CD4-positive, alpha-beta T cell treated with Interferon gamma for 1 hour (primary cell): ENCODE measurements at places on chromosomes 4 and X.

GRCh38 chr4:5003372-5003857, 15.8 kb downstream of the CYTL1 start:
- DNase-seq = no peak

- DNase-seq = no peak
Measured at GRCh38 chrX:2516623-2517022, 15.8 kb upstream of the DHRSX start.

DNA sequence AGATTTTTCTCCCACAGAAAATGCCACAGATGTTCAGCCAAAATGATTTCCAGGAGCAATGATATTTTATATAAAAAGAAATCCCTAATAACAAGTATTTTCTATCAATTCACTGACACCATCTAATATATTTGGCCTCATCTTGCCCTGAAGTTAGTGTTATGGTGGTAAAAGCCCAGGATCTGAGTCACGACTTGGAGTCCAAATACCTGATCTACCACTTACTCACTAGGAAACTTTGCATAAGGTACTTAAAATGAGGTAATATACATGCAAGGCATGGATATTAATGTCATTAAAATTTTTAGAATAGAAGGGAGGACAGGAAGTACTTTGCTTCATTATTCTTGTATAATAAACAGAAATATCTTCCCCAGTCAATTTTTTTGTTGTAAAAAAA, 16.3 kb downstream of the PPP3CA start:
- no peak for DNase-seq

- no peak for DNase-seq
Measured at GRCh38 chr4:146333187-146333894, 119.0 kb downstream of the REELD1 start.

DNA sequence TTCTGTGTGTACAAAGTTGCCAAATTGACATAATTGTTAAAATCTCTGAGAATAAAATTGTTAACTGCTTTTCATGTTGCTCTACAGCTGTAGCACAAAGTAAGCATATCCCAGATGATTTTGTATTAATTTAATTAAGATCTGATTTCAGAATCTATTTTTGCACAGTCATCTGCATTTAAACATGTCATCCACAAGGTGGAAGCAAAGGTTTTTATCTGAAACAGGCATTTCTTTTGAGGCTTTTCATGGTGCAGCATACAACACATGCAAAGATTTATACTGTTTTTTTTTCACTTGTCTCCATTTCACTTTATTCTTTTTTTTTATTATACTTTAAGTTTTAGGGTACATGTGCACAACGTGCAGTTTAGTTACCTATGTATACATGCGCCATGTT, 51.2 kb downstream of the GC start:
- no peak for DNase-seq

DNA sequence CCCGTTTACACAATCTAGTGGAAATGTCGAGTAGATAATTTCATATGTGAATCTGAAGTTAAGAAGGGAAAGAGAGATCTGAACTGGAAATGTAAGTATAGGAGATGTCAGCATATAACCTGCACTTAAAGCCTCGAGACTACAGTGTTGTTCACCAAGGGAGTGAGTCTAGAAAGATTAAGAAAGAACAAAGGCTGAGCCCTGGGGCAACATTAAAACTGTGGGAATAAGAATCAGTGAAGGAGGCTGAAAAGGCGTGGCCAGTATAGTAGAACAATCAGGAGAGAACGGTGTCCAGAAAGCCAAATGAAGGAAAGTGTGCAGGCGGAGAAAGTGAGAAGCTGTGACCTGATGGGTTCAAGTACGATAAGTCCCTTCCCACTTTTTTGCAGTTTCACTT, 118.8 kb upstream of the TENM3 start:
- DNase-seq = no peak

DNA sequence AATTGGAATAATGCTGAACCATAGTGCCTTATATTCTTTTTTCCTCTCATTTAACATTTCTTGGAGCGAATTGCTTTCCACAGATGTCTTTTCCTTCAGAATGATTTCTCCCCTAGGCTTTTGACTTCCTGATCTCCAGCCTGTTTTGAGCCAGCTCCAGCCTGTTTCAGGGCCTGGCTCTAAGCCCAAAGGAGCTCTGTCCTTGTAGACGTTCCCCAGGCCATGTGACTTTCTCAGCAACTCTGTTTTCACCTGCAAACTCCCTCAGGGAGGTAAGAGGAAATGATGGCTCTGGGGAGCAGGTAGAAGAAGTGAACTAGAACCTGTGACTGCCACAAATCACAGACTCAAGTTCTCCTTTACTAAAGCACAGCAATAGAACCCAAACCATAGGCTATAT, 89.1 kb downstream of the AKAP4 start:
- DNase-seq = no peak
